ENCODE measurements at places on chromosomes 6 and 20.
A peak's percentile ranks its signal among the peaks of the same experiment; 100 is the strongest.

DNA sequence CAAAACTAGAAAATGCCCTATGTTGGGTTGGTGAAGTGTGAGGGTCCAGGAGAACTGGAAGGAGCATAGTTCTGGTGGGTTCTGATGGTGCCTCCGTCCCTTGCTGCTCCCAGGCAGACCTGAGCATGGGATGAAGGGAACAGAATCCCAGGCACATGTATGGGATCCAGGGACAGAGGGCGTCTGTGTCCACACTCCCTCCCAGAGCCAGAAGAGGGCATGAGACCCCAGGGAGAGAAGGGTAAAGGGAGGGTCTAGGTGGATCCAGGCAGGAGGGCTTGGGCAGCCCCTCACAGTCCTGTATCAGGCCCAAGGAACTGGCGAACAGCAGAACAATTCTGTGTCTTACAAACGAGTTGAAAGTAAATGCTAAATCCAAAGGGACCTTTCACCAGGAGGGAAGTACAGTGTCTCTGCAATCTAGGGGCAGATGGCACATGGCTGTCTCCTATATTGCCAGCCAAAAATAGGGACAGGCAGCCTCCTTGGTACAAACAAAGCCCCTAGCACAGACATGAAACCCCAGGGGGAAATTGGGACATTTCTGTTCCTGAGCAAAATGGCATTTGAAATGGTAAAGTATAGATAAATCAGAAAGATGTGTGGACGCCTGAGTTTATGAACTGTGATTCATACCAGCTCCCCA, 2.5 kb upstream of the BPIFA1 start:
- no peak for ATAC-seq

GRCh38 chr20:57389695-57390603, 1.2 kb upstream of the RBM38 start:
- no peak for ATAC-seq

- ATAC-seq = peak; percentile 51
Observed at GRCh38 chr6:170485159-170485558, 67.9 kb downstream of the PSMB1 start.

DNA sequence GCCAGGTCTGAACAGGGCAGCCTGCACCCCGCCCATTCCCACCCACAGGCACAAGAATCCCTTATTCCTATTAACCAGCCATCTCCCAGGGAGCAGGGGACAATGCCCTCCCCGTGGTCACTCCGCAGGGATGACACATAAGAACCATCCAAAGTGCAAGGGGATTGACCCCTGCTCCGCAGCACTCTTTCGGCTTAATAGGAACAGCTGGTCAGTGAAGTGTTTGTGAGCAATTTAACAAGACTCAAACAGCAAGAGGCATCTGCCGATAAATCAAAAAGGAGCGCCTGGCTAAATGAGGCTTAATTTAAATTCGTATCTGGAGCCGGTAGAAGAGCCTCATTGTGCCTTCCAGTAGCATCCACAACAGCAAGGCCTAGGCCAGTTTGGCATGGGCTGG, 389.4 kb downstream of the RNGTT start:
- ATAC-seq = no peak

GRCh38 chr20:3168079-3168828, 5.1 kb downstream of the LZTS3 start:
- ATAC-seq = no peak

DNA sequence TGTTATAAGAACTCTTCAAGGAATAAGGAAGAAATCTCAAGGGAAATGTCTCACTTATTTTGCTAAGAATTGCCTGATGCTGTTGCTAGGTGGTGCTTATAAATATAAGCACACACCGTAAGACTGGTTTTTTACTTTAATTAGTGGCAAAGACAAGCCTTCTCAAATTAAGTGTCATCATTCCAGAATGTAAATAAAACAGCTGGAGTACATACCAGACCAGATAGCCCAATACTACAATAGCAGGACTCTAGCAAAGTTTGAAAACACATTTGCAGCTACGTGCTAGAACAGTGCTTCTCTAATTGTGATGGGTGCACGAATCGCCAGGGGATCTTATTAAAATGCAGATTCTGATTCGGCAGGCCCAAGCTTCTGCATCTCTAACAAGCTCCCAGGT, 6.8 kb downstream of the CNKSR3 start:
- ATAC-seq = no peak

GRCh38 chr6:37650071-37650481, 47.6 kb downstream of the MDGA1 start:
- ATAC-seq = no peak

GRCh38 chr6:169625376-169625775, 76.5 kb downstream of the WDR27 start:
- ATAC-seq = no peak

GRCh38 chr6:52929321-52930164, 20.0 kb upstream of the GSTA3 start:
- peak; percentile 97 for ATAC-seq

DNA sequence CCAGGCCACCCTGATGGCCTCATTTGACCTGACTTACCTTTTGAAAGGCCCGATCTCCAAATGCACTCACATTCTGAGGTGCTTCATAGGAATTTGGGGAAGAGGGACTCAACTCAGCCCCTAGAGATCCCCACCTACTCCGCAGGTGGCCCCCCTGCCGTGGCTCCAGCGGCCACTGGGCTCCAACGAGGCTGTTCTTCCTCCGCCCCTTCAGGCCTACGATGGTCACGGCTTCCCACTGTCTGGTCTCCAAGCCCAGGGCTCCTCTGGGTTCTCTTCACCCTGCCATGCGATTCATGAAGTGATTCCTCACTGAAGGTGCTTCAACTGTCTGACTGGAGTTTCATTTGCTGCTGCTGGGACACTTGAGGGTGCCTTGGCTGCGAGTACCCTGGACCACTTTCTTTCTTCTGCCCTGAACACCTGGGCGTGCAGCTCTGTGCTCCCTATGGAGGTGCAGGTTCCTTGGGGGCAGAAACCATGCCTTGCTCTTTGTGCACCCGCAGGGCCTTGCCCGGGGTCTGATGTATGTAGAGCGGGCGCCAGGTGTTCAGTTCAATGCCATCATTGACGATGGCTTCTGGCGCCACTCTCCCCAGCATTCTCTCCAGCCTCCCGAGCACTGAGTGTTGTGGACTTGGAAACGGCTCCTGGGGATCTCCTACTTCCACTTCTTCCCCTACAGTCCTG, 10.0 kb upstream of the DUSP22 start:
- no peak for ATAC-seq

GRCh38 chr6:12516070-12516469, 200.5 kb upstream of the PHACTR1 start:
- peak; percentile 72 for ATAC-seq

GRCh38 chr6:40328386-40328985, 258.7 kb downstream of the LRFN2 start:
- no peak for ATAC-seq

- ATAC-seq = no peak
Observed at GRCh38 chr6:2560917-2561698, 189.6 kb downstream of the MYLK4 start.

GRCh38 chr6:88982720-88983119, 19.3 kb upstream of the RNGTT start:
- ATAC-seq = peak; percentile 95

- no peak for ATAC-seq
Observed at GRCh38 chr20:32786059-32786760, 24.0 kb downstream of the DNMT3B start.

DNA sequence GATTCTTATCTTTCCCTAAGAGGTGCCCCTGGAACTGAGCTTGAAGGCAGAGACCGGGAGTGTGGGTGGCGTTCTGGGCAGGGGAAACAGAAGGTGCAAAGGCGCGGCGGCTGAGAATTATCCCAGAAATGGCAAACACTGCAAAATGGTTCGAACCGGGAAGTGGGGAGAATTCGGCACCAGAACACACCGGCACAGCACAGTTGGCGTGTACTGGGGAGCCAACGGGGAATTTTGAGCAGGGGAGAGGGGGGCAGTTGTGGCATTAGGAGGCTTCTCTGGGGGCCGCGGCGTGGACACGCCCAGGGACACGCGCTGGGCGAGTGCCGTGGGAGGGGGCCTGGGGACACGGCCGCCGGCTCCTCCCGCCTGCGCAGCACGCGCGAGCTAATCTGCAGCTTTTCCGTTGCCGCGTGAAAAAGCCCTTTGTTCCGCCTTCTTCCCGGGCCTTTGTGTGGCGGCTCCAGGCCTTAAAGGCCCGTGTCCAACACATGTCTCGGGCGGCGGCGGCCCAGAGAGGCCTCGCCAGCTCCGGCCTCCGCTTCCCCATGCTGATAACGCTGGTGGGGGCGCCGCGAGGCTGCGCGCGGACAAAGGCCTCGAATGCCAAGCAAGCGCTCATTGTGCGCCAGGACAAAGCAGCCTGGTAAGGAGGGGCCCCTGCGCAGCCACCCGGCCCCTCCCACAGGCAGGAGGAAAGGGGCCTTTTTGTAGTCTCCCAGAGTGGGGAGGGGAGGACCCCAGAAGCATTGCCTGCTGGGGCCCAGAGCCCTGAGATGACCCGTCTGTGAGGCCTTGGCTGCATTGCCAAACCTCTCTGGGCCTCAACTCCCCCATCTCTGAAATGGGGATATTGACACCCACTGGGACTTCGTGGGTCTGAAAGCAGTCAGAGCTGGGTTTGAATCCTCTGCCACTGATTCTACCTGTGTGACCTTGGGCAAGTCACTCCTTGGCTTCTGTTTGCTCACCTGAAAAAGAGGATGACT, 82.8 kb downstream of the CD40 start:
- no peak for ATAC-seq

- ATAC-seq = no peak
Observed at GRCh38 chr6:159098636-159099106, 53.9 kb upstream of the TAGAP start.

GRCh38 chr6:141618180-141618581, 514.5 kb upstream of the GJE1 start:
- peak; percentile 61 for ATAC-seq

DNA sequence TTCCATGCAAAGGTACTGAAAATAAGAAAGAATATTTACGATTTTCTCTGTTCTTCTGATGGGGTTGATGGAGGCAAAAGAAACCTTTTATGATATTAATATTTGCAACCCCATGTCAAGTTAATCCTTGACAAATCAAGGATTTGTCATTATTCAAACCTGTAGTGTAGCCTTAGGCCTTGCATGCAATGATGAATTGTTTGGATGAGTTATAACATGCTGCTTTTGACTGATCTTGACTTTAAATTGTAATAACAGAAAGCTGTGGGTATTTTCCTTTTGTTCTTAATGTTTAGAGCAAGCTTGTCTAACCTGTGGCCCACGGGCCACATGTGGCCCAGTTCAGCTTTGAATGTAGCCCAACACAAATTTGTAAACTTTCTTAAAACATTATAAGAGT, 13.0 kb upstream of the BAG2 start:
- no peak for ATAC-seq

DNA sequence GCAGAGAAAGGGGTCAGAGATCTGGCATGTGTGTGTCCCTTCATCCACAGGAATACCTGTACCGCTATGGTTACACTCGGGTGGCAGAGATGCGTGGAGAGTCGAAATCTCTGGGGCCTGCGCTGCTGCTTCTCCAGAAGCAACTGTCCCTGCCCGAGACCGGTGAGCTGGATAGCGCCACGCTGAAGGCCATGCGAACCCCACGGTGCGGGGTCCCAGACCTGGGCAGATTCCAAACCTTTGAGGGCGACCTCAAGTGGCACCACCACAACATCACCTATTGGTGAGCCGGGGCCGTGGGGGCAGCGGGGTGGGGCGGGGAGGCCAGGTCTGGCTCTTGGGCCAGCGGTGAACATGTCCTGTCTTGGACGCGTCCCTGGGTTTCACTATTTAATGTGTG, 1.1 kb downstream of the MMP9 start:
- no peak for ATAC-seq

DNA sequence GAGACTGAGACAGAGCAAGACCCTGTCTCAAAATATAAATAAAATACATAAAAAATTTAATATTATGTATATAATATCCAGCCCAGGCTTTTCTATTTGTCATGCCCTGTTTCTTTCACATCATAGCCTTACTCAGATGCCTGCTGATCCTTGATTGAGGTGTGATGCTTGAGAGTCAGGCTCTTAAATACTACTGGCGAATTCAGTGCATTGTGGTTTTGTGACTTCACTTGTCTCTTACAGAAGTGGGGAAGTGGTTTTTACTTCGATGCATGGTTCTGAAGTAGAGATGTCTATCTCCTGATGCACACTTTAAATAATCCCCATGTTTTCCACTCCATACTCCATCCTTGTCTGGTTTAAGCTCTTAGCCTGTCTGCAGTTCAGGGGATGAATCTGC, 29.1 kb downstream of the ASXL1 start:
- no peak for ATAC-seq

DNA sequence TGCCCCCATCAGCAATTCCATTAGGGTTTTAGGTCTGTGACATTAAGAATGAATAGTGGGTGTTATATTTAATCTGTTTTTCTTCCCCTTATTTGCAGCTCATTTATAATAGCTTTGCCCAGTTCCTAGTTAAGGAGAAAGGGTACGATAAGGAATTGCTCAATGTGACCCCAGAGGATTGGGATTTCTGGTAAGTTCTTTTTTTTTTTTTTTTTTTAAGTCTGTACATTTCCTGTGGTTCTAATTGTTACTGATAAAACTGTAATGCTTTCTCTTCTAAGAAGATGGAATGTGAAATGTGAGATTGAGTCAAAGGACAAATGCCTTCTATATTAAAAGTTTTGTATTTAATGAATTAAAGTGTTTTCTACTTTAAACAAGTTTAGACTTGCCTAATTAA, 5.5 kb downstream of the NT5DC1 start:
- ATAC-seq = no peak

GRCh38 chr6:28634761-28635546, 109.3 kb downstream of the GPX5 start:
- peak; percentile 80 for ATAC-seq

DNA sequence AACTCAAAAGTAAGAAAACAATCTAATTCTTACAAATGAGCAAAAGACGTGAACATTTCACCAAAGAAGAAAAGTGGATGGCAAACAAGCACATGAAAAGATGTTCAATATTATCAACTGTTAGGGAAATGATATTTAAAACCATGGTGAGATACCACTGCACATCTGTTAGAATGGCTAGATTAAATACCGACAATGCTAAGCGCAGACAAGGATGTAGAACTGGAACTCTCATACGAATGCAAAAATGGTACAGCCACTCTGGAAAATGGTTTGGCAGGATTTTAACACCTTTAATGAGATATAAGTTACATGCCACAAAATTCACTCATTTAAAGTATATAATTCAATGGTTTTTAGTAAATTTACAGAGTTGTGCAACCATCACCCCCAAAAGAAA, 44.6 kb upstream of the NFATC2 start:
- ATAC-seq = no peak

- ATAC-seq = no peak
Observed at GRCh38 chr6:90365002-90365401, 68.4 kb upstream of the BACH2 start.
